Activated CD8-positive, alpha-beta memory T cell treated with anti-CD3 and anti-CD28 coated beads, Interleukin-2, amount 50 U/mL, for 48 hours (primary cell): ENCODE measurements at places on chromosomes 1 and 21.

GRCh38 chr1:74748960-74749359 is 16.0 kb downstream of the TYW3 start:
- DNase-seq, result no peak

DNA sequence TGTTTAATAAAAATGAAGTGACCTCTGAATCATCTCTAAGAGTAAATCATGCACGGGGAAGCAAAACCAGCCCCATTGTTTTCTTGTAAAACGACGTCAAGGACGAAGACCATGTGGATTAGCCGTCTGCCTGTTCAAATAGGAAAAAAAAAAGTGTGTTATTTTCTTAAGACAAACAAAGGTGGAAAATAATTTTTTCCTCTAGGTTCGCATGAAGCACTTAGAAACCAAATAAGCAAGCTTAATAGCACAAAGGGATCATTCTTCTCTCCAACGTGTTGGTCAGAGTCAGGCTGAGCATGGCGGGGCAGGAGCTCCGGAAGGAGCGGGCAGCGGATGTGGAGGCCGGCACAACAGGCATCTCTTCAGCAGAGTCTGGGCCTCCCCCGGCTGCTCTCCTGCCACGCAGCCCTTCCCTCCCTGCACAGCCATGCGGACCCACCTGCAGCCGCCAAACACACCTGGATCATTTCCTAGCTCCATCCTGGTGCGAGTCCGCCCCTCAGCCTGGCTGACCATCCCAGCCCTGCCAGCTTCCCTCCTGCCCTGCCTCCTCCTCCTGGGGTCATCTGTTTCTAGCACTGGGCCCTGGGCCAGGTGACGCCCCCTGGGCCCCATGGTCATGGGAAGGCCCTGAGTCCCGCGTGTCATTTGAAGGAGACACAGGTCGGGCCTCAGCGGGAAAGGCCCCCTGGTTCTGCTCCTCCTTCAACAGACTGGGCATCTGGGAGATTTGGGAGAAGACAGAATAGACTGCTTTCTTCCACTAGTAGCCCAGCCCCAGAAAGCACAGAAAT is 40.2 kb downstream of the MX1 start:
- no peak for DNase-seq

GRCh38 chr1:232620356-232620969 is 9.5 kb downstream of the SIPA1L2 start:
- DNase-seq, result no peak

DNA sequence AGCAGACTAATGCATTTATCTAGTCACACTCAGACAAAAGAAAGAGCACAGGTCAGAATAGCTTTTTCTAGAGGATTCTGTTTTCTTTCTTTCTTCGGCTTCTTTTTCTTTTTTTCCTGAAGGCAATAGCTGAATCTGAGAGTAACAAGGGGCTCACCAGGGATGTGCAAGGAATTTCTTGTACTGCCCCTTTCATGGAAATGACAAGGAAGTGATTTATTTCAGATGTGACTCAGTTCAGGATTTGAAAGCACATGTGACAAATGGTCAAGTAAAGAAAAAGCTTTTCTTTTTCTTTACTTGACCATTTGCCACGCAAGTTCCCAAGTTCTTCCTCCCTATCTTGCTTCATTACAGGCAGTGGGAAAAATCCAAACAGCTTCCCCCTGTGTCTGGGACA is 202.0 kb downstream of the GABPA start:
- no peak for DNase-seq

DNA sequence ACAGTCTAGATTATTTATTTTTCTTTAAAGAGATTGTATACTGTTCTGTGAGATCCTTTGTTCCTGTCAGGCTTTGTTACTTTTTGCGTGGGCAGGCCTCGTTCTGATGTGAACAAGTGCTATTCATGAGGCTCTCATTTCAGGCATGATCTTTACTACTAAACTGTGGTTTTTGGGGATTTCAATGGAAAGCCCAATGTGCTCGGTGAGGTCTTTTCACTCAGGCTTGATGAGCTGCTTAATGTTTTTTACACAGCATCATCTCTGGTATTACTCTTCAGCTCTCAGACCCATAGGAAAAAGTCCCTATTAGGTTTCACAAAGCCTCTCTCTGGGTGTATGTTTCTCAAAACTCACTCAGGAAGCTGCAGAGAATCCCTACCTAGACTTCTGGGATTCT is 419.4 kb downstream of the GPATCH2 start:
- DNase-seq, result no peak

DNA sequence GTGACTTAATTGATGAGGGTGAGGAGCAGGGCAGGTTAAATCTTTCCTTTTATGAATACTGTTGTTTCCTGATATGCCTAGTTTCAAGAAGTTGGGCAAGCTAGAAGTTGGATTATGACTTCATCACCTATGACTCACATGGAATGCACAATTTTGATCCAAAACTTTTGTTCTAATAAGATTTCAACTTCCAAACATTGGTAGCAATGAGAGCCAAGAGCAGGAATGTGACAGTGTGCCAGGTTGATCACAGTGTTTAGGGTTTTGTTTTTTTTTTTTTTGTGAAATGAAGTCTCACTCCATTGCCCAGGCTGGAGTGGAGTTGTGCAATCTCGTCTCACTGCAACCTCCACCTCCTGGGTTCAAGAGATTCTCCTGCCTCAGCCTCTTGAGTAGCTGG is 349.4 kb downstream of the DUSP10 start:
- no peak for DNase-seq
